ENCODE measurements at places on chromosomes 12 and 14.

GRCh38 chr14:70714055-70714550 is 72.4 kb downstream of the TTC9 start:
- peak; percentile 69 for DNase-seq

- peak; percentile 64 for DNase-seq
These were observed 2.9 kb downstream of the NUDT4 start for GRCh38 chr12:93380480-93381121.

DNA sequence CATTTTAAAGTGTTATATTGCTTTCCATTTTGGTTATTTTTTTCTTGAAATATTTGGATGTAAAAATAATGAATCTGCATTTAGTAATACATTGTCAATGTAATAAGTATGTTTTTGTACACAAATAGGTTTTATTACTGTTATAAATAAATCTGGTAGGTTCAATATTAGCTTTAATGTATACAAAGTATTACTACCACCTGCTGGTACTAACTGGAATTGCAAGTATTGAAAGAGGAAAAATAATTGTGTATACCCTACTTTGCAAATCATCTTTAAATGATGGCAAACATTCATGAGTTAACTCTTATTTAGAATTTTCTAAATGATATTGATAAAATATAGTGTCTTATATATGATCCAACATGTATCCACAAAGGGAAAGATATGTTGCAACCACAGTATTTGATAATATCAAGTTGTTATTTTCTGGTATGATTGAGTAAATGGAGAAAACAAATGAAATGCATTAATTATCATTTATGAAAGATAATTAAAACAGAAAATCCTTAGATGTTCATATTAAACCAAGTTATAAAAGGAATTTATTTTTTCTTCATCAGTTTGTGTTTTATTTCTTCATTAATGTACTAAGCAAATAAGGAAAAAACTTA is 3.2 kb downstream of the OR4K2 start:
- DNase-seq: peak; percentile 11

DNA sequence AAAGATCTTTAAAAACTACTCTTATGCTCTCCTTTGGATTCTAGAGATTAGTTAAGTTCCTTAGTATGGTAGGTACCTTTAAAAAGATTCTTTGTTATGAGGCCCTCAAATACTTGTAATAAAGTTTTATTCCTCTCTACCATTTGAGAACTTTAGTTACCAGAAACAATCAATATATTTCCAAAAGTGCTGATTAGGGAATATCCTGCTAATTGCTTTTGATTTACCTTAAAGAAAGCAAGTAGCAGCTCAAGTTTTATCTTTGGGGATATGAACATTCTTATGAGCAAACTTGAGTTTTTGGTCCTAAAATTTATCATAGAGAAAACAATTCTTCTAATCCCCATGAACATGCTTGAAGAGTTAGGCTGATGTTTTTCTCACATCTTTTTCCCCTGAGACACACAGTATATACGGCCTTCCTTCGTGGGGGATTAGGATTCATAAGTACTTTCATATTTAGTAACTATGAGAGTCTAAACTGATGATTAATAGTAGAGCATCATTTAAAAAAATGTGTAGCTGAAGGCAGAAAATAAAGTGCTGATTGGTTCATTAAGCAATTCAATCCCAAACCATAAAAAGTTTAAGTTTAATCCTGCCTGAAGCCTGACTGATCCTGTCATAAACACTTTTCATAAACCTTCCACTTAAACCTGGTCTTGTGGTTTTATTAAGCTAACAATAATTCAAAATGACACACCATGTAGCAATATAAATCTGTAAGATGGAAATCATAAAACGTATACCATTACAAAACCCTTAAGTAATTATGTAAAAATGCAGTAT is 380.5 kb upstream of the FBXO33 start:
- no peak for DNase-seq

DNA sequence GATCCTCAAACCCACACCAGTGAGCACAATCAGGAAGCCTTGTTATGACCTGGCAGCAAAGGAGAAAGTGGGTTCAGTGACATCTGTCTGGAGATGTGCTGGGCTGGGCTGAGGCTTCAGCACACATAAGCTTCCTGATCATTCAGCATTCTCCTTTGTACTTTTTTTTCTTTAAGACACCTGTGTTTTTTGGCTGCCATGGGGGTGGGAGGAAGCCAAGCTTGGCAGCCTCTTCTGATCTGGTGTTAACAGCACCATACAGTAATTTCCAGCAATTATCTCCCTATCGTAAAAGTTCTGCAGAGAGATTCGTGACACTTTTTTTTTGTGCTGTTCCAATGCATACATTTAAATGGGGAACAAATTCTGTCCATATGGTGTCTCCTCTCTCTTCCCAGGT is 38.9 kb upstream of the RASSF3 start:
- no peak for DNase-seq

DNA sequence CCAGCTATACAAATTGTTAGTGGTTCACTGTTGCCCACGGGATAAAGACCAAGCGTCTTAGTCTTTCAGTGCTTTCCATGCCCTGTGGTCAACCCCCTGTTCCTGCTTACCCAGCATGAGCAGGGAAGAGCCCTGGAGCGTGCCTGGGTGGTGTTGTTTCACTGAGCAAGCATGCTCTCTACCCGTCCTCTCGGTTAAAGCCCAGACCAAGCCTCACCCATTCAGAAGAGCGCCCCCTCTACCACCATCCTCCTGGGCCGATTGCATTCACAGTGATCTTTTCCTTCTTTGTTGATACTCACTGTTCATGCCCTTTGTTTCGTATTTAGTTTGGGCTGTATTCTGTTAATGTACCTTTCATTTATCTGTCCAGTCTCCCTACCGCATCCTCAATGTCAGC is 25.1 kb downstream of the DYRK4 start:
- DNase-seq: no peak

GRCh38 chr14:95402176-95402575 is 82.5 kb upstream of the CLMN start:
- DNase-seq: no peak

- DNase-seq: peak; percentile 86
These were observed 165.7 kb downstream of the SRGAP1 start for GRCh38 chr12:64010069-64010686.

DNA sequence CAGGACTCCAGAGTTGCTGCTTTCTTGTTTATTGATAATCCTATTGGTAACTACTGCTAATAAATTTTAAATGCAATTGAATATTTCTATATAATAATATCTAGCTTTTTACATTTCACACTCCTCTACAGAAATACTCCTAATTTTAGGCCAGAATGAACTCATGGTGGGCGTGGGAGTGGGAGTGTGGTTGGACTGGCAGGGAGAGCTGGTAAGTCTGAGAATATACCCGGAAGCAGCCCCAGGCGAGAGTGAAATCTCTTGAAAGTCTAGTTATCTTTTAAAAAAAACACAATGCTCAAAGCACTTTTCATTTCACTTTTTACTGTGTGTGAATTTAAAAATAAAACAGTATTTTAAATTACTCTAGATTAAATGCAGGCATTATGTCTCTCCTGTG is 4.7 kb downstream of the TMEM263 start:
- no peak for DNase-seq

DNA sequence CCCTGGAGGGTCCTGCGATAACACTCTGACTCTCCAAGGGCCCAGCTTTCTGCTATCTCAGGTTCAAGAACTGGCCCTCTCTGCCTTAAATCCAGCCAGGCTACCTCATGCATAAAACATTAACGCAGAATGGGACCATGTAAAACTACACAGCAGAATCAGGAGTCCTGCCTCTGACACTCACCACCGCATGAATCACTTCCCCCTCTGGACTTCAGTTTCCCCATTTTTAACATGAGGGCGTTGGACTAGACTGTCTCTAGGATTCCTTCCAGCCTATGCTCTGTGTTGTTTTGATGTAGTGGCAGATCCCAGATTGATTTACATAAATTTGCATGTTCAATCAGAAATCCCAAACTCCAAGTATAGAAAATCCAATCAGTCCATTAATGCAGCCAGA is 3.3 kb downstream of the NCKAP5L start:
- DNase-seq: peak; percentile 94

- no peak for DNase-seq
These were observed 582.7 kb downstream of the SLC6A15 start for GRCh38 chr12:84329938-84330337.

- DNase-seq: no peak
These were observed 221.2 kb upstream of the KITLG start for GRCh38 chr12:88801227-88802095.

- DNase-seq: peak; percentile 61
These were observed 48.0 kb upstream of the RIMBP2 start for GRCh38 chr12:130764073-130764472.

- no peak for DNase-seq
These were observed 5.7 kb downstream of the FAM222A start for GRCh38 chr12:109719123-109720022.

GRCh38 chr14:99793213-99794150 is at the start of gene EML1:
TSS of gene EML1 (plus strand) at chr14:99793413. CDS start at chr14:99793477, 64 bp downstream.
- DNase-seq: peak; percentile 95

DNA sequence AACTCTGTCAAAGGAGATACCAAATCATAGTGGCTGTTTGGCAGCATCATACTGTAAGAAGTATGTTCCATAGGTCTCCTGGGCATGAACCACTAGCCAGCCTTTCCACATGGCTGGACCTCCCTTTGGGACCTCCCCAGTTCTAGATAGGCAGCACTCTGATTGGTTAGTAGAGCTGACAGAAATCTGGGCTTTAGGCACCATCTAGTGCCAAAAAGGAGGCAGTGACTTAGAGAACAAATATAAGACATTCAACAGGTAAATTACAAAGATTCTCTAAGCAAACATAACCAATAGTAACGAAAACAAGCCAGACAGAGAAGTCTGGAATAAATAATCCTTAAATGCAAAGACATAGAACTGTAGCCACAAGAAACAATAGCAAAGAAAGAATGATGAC is 148.0 kb upstream of the PDE3A start:
- peak; percentile 44 for DNase-seq

DNA sequence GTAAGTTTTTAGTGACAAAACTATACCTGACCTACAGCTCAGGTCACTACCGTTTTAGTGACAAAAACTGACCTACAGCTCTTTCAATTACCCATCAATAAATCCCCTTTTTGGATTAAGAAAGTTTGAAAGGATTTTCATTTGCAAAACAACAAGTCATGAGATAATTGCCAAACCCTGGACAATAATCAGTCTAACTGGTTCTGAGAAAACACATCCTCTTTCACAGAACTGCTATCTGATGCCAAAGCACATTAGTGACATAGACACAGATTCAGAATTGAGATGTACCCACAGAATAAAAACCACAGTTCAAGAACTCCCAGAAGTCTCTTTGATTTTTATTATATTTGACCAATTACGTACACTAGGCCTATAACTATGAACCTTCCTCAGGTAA is 126.0 kb upstream of the COCH start:
- DNase-seq: no peak

- peak; percentile 77 for DNase-seq
These were observed 58.6 kb downstream of the TBX3 start for GRCh38 chr12:114625294-114625851.

DNA sequence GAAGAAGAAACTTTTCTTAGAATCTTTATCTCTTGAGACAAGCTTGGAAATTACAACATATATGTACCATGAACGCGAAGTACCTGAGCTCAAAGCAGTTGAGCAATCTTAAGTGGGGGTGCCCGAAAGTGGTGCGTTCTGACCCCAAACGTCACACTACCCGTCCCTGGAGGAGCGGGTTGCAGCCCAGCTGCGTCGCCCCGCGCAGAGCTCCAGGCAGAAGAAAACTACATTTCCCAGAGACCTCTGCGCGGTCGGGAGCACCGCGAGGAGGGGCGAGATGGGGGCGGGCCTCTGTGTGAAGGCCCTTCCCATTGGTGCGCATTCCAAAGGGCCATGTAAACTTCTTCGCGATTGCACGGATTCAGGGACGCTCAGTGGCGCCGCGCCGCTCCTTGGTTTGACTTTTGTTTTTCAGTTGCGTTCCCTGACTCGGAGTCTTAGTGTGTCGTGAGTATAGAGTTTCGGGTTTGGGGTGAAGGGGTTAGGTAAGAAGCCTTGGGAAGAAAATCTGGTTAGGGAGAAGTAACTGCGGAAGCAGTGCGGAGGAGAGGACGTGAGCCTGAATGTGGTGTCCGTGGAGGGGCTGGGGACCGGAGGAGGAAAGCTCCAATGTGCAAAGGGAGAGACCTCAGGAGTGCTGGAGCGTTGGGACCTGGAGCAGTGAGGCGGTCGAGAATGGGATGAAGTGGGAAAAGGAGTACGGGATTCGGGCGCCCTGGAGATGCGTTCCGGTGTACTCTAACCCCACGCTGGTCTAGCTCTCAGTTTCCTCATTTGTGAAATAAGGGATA is at the start of gene CCDC77:
TSS of gene CCDC77 (plus strand) at position 410 of the 794 bp plus-strand sequence. CDS start 7,740 bp downstream, outside the sequence.
- peak; percentile 96 for DNase-seq

DNA sequence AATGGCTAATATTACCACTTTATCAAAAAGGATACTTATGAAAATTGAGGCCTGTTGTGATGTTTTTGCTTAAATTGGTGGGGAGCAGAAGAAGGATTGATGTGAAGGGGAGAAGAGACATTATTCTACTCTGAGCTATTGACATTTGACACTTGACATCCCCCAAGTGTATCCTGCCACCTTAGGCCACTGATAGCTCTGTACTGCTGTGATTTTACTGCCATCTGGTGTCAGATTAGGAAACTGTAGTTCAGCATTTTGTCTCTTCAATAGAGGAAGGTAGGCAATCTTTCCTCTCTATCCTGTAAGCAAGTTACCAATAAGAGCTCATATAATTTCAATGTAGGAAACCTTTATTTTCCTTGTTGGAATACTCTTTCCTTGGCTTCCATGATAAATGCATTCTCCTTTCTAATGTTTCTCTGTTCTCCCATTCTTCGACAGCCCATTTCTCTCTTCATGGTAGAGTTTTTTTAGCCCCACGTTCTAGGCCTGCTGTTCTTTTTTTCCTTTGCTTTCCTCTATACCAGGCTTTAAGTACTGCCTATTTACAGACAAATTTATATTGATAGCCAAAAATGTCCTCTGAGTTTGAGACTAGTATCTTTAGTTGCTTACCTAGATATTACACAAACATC is 46.3 kb downstream of the PPHLN1 start:
- peak; percentile 52 for DNase-seq

GRCh38 chr14:33987565-33988080 is 36.7 kb upstream of the EGLN3 start:
- no peak for DNase-seq

DNA sequence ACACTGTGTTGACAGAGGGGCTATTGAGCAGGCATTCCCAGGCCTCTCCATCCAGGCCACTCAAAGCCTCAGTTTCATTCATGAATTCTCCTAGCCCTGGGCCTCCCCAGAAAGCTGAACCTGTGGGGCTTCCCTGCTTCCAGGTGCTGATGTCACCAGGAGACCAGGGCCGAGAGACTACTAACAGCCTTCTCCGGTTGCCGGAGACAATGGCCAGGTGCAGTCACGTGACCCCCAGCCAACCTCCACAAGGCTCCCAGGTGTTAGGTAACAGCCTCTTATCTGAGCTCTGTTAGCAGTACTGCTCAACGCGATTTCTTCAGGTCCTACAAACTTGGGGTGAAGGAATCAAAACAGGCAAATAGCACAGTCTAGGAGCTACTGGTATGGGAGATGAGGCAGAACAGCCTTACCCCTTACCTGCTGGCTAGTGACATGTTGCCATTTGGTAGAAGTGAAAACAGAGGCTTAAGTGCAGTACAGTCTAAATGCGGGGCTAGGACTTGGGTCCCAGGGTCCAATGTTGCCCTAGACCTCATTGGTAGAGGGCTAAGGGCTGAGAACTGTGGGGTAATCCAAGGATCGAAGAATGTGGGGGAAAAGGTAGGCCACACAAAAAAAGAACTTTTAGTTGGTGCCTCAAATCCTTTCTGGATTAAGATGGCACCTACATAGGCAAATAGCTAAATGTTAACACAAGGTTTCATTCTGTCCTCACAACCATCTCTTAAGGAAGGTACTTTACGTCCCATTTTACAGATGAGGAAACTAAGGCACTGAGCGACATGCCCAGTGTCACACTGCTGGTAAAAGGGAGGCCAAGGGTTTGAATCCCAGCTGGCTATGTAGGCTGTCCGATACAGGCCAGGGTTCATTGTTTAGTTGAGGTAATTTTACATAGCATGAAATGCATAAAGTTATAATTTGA is 3.8 kb downstream of the CCDC88C start:
- DNase-seq: no peak
